ENCODE measurements at places on chromosomes 12 and 14. TPM values are rescaled to one million over a fixed set of nuclear protein-coding genes. Genes with fewer than 3 reads are reported as not detected.

GRCh38 chr14:36204461-36205073 is 28.0 kb upstream of the PTCSC3 start:
- DNase-seq: no peak

GRCh38 chr12:113071135-113072112 is 14.9 kb downstream of the DTX1 start:
- peak; percentile 68 for DNase-seq

DNA sequence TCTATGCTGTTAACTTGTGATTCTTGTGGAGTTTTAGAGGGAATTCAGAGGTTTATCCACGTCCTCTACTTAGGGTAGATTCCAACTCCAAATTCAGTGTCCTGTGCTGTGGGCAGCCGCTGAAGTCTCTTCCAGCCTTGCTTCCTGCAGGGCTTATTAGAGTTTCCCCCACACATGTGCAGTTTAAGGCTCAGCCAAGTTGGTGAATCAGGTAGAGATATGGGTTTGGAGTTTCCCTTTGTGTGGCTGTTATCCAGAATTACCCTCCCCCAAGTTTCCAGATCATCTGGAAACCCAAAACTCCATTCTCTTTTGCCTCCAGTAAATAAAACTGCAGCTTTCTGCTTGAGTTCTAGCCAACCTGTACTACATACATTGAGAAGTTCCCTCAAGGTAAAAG is 853.7 kb downstream of the GALC start:
- peak; percentile 14 for DNase-seq

DNA sequence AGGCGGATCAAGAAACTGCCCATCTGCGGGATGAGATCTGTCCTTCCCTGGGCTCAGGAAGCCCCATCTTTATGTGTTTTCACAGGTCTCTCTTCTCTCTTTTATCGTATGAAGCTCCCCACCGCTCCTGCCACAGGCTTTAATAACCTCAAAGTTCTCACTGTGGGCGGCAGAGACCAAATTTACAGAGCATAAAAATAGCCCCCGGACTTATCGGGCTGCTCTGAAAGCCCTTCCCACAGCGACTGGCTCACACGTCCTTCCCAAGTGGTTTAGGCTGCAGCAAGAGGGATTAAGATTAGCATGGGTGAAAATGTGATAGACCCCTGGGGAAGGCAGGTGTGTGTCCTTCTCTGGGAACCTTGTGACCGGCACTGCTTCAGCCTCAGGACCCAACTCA is 47.8 kb downstream of the TESC start:
- no peak for DNase-seq

- no peak for DNase-seq
Observed at GRCh38 chr14:24465805-24466204, 23.2 kb upstream of the SDR39U1 start.

GRCh38 chr12:65300679-65301349 is 22.3 kb downstream of the MSRB3 start:
- no peak for DNase-seq

Gene ACTR10
- 19.8 TPM for total RNA-seq

Gene CELA1
- not detected for total RNA-seq
